ENCODE measurements at places on chromosomes 5 and 9.

GRCh38 chr5:56595566-56595965, 219.8 kb upstream of the MAP3K1 start:
- no peak for DNase-seq

DNA sequence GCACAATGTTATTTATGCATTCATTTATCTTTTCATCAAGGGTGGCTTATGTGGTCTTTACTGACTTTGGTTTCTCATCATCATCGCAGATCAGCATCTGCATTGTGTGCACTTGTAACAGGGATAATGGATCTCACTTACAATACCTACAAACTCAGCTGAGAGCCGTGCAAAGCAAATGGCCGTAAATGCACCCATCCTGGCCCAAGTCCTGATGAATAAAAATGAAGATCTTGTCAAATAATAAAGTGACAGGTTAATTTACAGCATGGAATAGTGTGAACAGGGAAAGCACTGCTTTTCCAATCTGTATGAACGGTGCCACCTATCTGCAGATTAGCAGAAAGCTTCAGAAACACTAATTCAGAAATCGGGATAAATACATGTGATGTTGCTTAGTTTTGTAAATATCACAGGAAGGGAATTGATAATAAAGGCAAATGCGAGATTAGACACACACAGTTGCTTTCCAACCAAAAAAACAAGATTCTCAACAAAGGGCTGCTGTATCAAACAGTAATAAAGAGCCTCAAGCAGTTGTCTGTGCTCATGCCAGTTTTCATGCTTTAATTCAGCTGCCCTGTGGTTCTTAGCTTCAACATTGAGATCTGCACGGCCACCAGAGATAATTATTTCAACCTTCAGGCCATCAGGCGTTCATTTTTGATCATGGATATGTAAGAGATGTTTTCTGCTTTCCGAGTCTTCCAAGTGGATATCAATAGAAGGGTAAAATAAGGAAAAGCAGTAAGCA, 153.4 kb upstream of the POU5F2 start:
- no peak for DNase-seq

DNA sequence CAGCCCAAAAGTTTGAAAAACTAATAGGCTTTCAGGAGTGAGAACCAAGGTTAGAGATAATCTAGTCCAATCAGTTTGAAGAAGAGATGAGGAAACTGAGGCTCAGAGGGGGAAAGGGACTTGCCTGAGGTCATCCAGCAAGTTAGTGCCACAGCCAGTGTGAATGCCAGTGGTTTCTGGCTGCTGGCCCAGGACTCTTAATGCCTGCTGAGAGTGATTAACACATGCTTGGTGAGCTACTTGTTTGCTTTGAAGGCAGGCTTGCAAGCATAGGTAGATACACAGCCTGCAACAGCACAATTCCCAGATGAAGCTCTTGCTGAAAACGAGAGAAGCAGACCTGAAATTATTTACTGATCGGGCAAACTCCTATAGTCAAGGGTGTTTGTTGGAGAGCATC, 591.6 kb upstream of the SGCD start:
- DNase-seq, result no peak

GRCh38 chr5:127785098-127785927, 82.1 kb downstream of the CCDC192 start:
- DNase-seq, result no peak

DNA sequence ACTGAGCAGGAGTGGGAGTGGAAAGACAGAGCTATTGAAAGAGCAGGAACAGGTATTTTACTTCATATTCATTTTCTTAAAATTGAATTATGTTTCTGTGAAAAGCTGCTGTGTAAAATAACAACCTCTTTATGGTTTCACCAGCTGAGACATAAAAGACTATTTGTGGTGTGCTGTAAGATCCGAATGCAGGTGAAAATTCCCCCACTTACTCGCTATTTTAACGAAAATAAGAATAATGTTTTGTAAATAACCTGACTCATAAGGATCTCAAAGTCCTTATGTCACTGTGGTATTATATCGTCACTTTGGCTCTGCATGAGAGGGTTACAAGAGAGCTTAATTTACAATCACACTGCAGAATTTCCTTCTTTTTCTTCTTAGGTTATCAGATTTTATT, 65.3 kb upstream of the NFIB start:
- DNase-seq, result no peak

GRCh38 chr9:32581512-32582143, 8.7 kb upstream of the NDUFB6 start:
- no peak for DNase-seq

DNA sequence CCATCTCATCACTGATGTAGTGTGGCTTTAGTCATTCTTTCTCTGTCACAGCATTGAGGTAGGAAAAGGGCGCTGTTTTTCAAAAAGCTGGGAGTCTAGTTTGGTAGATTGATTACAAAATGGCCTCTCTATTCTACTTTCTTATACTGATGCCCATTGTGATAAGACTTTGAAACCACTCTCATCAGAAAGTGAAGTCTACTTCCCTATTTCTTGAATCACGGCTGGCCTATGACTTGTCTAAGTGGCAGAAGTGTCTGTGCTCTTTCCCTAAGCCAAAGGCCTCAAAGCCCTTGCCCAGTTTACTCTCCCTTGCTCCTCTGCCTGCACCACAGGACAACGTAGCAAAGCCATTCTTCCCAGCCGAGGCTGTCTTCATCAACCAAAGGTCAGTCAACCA, 83.0 kb upstream of the IL33 start:
- DNase-seq, result no peak

- peak; percentile 44 for DNase-seq
Measured at GRCh38 chr5:88729084-88729828, 153.7 kb downstream of the MEF2C start.

DNA sequence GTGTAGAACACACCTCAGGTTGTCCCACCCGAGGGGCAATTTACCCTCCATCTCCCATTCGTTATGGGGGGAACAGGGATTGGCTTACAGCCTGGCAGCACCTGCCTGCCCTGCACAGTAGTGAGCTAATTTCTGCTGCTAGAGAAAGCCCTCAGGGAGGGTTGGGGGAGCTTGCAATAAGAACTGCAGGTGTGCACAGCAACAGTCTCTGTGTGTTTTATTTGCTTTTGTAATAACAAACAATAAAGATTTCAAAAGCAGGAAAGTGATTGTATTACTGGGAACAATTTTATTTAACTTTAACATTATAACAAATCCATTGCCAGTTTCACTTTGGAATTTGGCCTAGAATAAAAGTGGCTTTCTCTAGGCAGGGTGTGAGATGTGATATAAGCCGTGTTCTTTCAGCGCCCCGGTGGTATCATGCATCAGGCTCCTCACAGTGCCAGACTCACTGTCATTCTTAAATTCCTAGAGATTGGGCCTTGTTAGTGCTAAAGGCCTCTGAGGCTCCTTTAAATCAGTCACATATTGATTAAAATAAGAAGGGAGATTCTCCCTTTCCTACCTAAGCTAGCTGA, 81.1 kb downstream of the RMI1 start:
- no peak for DNase-seq

DNA sequence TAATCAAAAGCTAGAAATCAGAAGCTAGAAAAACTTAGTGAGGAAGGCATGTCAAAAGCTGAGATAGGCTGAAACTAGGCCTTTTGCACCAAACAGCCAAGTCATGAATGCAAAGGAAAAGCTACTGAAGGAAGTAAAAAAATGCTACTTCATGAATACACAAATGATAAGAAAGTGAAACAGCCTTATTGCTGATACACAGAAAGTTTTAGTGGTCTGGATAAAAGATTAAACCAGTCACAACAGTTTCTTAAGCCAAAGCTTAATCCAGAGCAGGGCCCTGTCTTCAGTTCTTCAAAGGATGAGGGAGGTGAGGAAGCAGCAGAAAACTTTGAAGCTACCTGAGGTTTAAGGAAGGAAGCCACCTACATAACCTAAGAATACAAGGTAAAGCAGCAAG, 102.5 kb upstream of the SH3GL2 start:
- no peak for DNase-seq

GRCh38 chr9:32347571-32347970, 36.9 kb upstream of the ACO1 start:
- no peak for DNase-seq

All from stimulated activated CD4-positive, alpha-beta T cell treated with anti-CD3 and anti-CD28 coated beads, Interleukin-1b, Interleukin-23, amount 100 ng/mL, for 4 hours (primary cell).